Activated naive CD4-positive, alpha-beta T cell treated with anti-CD3 and anti-CD28 coated beads, Interleukin-2, amount 50 U/mL, for 72 hours (primary cell): ENCODE measurements at places on chromosomes 1 and 21.

DNA sequence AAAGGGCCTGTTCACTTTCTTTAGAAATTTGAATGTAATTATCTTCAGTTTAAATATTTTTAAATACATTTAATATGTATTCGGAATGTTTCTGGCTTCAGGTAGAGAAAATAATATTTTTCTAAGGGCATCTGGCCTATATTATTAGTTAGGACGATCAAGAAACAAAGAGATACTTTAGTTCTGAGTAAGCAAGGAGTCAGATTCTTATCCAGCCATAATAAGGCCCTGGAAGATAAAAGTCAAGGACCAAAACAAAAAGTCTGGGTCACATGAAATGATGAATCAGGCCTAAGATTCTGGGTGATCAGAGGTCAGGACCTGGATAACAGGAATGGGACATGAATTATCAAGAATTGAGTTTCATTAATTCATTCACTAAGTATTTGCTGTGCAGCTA is 6.3 kb downstream of the PHC2 start:
- no peak for DNase-seq

- DNase-seq = no peak
Measured at GRCh38 chr21:20040768-20041167, 957.4 kb upstream of the NCAM2 start.

DNA sequence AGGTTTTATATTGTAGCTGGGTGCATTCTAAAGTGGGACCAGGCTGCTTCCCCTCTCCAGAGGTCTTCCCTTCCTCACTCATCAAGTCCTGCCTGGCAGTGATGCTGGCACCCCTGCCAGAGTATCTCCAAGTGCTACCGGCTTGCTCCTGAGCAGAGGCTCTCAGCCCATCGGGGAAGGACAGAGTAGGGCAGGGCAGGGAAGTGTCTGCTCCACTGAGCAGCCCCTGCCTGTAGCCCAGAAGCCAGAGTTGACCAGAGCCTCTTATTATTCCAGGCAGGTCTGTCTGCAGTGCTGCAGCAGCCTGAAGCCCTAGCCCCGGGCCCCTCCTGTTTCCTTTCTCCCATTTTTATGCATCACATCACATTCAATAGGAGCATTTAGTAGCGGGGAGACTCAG is 51.1 kb downstream of the ATP2B4 start:
- no peak for DNase-seq

GRCh38 chr1:39754026-39754570 is 15.4 kb downstream of the PPIE start:
- no peak for DNase-seq

- no peak for DNase-seq
Measured at GRCh38 chr21:31289702-31290101, 54.4 kb downstream of the TIAM1 start.

GRCh38 chr1:231817801-231818200 is 191.2 kb downstream of the DISC1 start:
- no peak for DNase-seq

GRCh38 chr1:150810958-150811659 is 3.0 kb upstream of the CTSK start:
- no peak for DNase-seq

GRCh38 chr1:211183747-211184313 is 49.9 kb upstream of the KCNH1 start:
- no peak for DNase-seq

DNA sequence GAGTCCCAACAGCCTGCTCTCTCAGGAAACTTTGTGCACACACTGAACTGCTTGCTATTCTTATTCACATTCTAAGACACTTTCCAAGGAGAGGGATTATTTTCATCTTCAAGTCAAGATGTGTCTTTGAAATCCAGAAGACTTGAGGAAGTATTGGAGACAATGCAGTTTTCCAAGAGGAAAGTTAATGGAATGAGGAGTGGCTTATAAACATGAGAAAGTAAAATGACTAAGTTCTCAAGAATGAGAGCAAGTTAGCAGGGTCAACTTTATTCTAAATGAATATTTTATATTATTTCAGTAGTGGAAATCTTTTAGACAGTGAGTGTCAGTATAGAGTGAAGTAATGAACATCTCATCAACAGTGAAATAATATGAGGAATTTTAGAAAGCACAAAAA is 1239.3 kb downstream of the MRPL39 start:
- DNase-seq = no peak

DNA sequence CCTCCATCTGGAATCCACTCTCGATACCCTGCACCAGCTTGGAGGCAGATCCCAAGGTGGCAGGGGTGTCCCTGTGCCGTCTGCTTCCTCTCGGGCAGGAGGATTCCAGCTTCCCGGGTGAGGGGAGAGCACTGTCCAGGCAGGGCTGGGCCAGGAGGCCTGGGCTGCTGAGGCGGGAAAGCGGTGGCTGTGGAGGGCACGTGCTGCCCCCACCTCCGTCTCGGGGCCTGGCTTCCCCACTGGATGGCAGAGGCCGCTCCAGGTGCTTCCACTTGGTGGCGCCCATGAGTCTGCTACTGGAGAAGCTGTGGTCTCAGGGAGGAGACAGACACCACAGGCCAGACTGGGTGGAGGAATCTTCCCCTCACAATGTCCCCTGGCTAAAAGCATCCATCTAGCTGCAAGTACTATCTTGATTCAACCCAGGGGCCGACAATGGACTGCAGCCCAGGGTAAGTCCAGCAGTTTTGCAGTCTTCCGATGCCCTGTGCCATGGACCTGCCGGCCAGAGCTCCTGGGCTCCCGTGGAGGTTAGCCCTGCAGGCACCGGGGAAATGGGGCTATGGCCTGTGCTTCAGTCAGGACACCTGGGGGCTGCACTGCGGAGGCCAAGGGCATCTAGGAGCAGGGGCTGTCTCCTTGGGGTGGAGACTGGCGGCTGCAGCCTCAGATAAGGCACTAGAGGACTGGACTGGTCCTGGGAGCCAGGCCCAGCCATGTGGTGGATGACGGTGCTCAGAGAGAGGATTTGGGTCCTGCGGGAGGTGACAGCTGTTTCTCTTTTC is 41.3 kb upstream of the EIF4G3 start:
- peak; percentile 65 for DNase-seq

- DNase-seq = peak; percentile 15
Measured at GRCh38 chr21:46295996-46296752, 10.0 kb downstream of the YBEY start.

GRCh38 chr1:151520359-151520758 is 9.2 kb downstream of the CGN start:
- DNase-seq = no peak

GRCh38 chr1:78667939-78668338 is 18.3 kb downstream of the IFI44 start:
- DNase-seq = no peak

- no peak for DNase-seq
Measured at GRCh38 chr1:43435146-43436145, 18.3 kb downstream of the HYI start.

DNA sequence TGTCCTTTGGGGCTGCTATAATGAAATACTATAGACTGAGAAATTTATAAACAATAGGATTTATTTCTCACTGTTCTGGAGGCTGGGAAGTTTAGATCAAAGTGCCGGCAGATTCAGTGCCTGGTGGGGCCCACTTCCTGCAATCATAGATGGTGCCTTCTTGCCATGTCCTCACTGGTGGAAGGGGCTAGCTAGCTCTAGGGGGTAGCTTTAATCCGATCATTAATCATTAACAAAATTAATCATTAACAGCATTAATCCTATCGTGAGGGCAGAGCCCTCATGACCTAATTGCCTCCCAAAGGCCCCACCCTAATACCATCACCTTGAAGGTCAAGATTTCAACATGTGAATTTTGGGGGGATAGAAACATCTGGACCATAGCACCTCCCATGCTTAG is 124.3 kb downstream of the TRABD2B start:
- DNase-seq = no peak

GRCh38 chr1:245105815-245106410 is 48.9 kb upstream of the KIF26B start:
- no peak for DNase-seq

DNA sequence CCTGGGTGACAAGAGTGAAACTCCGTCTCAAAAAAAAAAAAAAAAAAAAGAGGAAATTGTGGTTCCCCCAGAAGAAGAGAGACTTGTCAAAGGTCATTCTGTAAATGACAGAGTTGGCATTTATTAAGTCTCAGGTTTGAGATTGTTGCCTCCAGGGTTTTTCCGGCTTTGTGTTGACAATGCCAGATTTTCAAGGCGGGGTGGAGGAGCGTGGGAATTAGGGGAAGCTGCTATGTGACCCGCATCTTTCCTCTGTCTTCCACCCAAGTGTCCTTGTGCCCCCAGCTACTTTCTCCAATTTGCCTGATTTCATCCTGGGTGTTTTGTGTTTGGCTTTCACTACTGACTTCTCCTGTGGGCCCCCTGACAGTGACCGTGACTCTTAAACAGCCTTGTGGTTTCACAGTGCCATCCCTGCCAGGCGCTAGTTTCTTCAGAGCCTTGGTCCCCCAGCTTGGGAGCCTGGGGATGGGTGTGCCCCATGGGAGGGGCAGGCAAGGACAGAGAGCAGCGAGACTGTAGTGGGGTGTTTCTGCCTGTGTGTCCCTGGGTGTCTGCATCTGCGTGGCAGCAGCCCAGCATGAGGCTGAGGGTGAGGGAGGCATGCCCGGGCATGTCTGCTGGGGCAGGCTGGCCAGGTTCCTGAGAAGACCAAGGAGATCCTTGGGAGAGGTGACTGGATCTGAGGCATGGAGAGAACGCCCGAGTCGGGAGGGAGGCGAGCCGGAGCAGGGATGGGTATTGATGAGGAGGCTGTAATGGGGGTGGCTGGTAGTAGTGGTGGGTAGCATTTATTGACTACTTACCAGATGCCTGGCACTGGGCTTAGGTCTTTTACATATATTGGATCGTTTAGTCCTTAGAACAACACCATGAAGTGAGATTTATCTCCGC is 46.3 kb downstream of the IER5 start:
- DNase-seq = peak; percentile 32

GRCh38 chr1:62181532-62181931 is 13.1 kb upstream of the L1TD1 start:
- no peak for DNase-seq

GRCh38 chr1:11052839-11053757 is 6.1 kb upstream of the MASP2 start:
- no peak for DNase-seq

DNA sequence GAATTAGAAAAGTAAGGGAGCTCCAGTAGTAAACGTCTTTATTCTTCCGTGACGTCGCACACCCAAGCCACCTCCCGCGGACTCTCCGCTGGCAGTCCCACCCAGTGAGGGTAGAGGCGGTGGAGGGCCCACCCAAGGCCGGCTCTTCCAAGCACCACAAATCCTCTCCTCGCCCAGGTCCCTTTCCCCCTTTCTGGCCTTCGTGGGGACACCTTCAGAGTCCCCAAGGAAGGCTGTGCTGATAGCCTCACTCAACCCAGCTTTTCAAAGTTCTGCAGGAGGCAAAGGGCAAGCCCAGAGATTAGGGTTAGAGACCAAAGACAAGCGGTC is 349 bp upstream of the GPN2 start:
- no peak for DNase-seq

- no peak for DNase-seq
Measured at GRCh38 chr1:57204942-57205787, 218.7 kb downstream of the DAB1 start.

DNA sequence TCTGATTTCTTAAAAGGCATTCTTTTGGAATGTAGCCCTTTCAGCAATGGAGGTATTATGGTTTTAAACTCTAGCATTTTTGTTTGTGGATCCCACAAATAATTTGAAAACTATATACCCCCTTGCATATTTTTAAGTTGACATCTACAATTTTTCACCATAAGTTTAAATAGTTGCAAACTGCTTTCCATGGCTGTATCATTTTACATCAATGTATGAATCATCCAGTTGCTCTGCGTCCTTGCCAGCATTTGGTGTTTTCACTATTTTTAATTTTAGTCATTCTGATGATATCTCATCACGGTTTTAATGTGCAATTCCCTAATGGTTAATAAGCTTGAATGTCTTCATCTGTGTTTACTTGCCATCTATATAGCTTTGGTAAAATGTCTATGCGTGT is 20.7 kb downstream of the DIPK1A start:
- no peak for DNase-seq

GRCh38 chr1:85321237-85321964 is 45.0 kb upstream of the BCL10 start:
- DNase-seq = peak; percentile 60

DNA sequence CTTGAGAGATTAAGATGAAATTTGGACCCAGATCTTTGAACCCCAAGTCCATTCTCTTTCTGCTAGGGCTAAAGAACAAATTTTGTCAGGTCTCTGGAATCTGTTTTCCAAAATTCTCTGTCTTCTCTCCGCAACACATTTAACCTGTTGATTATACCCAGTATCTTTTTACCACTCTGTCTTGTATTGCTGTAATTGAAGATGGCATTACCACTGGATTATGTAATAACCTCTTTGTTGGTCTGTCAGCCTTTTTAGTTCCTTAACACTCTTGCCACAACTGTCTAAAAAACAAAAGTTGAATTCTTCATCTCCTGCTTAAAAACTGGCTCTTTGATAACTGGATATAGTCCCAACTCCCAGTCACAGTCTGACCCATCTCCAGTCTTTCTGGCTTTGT is 3.0 kb downstream of the SRP9 start:
- no peak for DNase-seq

DNA sequence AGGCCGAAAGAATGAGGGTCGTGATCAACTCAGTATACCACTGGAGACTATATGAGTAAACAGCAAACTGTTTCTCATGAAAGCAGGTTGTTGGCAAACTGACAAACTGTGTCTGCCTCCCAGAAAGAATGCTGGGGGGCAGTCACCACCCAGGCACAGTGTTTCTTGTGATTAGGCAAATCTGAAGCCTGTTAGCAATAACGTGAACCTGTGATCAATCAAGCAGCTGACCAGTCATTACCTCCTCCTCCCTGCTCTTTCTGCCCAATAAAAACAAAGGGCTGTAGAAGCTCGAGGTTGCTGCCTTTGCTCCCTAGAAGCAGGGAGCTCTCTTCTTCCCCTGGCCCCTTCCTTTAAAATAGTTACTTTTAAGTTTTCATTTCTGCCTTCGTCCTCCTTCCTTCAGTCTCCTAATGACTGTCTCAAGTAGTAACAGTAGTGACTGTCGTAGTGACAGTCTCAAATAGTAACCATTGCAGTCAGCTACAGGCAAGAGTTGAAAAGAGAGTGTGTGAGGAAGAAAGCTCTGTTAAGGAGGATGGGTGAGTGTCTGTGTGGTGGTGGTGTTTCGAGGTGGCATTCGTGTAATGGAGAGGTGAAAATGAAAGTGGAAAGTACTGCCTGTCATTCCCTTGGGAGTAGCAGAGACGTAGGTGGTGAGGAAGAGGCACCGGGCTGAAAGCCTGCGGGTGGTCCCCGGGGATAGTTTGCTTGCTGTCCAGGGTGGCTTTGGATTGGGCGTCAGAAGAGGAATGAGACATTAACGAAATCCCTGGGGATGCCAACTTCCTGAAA is 14.5 kb downstream of the HHAT start:
- no peak for DNase-seq

GRCh38 chr21:28675331-28676041 is 317.2 kb downstream of the LTN1 start:
- DNase-seq = no peak

DNA sequence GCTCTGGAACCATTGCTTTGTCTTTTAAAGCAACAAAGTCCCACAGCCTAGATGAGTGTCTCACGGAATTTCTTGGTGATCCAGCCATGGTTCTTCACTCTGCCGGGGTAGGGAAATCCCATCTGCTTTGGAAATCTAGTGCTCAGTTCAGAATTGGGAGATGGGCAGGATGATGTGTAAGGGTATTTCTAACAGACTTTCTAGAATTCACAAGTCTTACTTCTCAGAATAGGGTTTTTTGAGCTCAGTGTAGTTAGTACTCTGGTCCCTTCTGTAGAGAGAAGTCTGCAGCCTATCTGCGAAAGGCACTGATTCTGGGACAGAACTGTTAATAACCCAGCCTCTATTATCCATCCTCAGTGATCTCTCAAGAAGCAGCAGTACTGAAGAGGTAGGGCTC is 25.3 kb downstream of the GABPA start:
- DNase-seq = no peak

- no peak for DNase-seq
Measured at GRCh38 chr1:227621211-227621610, 57.9 kb downstream of the ZNF678 start.
